ENCODE measurements at places on chromosomes 5 and 9. TPM values are rescaled to one million over a fixed set of nuclear protein-coding genes. Genes with fewer than 3 reads are reported as not detected.

DNA sequence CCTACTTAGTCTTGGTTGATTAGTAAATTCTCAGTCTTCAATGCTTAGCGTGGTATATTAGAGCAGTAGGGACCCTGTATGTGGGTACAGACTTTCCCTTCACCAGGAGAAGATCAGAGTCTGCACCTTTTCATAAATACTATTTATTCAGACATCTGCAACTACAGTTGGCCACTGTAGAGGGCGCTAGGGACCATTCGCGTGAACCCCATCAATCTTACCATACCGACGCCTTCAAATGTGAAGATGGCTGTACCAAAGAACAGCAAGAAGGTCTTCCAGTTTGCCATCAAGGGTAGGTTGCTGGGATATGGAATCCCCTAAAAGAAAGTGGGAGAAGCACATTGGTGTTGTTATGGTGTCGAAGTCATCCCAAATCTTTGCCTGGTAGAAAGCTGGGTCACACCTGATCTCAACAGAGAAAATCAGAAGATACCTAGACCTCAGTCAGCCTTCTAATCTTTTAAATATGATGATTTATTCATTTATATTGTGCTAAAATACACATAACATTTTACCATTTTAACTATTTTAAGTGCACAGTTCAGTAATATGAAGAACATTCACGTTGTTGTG lies 19.1 kb downstream of the SLC36A3 start:
- no peak for DNase-seq

DNA sequence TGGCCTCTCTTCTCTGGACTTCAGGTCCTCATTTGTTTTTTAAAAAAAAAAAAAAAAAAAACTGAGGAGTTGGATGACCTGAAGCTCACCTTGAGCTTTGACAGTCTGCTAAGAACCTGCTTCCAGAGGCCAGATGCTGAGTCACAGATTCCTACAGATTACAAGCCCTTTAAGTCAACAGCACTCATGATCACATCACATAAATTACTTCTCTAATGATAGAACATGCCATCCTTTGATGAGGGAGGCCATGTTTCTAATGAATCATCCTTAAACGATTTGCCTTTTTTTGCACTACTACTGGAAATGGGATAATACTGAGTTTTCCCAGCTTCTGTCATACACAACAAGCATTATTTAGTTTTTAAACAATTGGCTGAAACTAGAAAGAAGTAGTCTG lies 34.2 kb upstream of the MYOT start:
- no peak for DNase-seq

- DNase-seq: no peak
Measured at GRCh38 chr9:123336449-123336848, 19.5 kb upstream of the CRB2 start.

GRCh38 chr5:139027150-139027549 lies 152.0 kb upstream of the LRRTM2 start:
- DNase-seq: no peak

DNA sequence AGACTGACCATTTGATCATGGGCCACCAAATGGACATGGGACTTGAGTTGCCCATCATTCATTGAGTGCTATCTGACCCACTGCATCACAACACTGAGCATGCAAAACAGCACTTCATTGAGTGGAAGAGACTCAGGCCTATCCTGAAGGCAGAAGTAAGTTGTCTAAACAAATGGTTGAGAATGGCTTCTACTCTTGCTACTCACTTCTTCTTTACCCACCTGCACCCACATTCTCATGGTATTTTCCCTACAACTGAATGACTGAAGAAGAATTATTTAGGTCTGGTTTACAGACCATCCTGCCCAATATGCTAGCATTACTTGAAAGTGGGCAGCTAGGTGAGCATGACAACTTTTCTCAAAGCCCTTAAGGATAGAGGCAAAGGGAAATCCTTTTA lies 41.0 kb upstream of the PIP5K1B start:
- DNase-seq: no peak

- DNase-seq: no peak
Measured at GRCh38 chr5:154059583-154059982, 20.8 kb downstream of the MFAP3 start.

- DNase-seq: no peak
Measured at GRCh38 chr5:179184521-179185050, 124.4 kb downstream of the ZNF354C start.

DNA sequence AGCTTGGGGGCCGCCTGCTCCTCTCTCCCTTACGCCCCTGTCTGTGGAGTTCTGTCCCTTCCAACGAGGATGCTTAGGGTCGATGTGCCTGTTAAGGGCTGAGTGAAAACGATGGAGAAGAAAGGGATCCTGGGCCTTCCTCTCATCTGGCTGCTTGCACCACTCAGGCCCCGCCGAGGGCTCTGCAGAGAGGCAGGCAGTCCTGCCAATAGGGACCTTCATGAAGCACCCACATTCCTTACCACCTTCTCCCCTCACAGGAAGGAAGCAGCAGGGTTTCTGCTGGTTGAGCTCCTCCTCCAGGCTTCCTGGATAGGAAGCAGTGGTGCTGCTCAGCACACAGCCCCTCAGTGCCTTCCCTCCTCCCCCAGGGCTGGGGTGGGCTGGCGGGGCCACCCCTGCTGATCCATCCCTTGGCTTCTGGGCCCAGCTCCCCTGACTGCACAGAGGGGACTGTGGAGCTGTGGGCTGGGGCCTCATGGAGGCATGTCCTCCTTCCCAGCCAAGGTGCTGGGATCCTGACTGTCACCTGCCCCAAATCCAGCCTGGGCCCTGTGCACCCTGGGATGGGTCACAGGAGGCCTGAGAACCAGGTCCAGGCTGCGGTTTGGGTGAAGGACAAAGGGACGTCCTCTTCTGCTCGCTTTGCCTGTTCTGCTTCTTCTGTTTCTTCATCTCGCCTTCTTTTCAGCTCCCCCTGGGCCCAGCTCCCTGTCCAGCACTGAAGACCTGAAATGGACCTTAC lies 50.5 kb downstream of the AHRR start:
- peak; percentile 2 for DNase-seq

DNA sequence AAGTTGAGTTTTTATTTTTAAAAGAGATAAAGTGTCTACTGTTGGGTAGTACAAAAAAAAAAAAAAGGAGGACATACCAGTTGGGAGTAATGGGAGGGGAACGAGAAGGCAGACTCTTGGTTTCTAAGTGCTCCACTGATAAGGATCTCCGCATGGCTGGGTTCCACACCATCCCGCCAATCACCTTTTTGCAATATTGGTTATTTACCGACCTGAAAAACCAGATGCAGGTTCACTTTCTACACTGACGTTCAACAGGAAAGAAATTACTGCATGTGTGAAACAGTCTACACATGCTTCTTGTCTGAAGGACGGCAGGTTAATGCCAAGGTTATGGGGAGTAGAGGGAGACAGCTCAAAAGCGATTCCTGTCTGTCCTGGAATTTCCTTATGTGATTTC lies 75.5 kb downstream of the PTPN3 start:
- DNase-seq: no peak

DNA sequence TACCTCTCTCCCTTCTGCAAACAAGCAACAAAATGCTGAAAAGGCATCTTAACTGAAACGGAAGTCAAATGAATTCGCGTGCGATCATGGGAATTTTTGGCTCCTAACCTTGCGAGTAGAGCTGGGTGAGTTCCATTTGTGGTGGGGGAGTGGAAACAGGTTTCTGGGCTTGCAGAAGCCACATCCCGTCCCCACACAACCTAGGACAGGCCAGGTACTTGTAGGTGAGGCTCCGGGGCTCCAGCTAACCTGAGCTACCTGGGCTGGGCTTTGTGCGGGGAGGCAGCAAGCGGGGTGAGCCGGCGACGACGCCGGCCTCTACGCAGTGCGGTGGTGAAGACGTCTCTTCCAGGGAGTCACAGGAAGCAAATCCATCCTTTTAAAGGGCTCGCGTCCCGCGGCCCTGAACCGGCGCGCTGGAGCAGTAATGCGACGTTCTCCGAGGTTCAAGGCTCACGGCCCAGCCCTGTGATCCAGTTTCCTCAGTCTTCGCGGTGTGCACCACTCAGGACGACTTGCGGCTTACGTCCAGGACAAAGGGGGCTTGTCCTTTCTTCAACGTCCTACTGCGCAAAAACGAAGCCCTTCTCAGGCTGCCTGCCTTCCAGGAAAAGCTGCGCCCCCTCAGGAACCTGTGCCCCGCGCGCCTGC lies 567 bp upstream of the SPIN1 start:
- peak; percentile 31 for DNase-seq

DNA sequence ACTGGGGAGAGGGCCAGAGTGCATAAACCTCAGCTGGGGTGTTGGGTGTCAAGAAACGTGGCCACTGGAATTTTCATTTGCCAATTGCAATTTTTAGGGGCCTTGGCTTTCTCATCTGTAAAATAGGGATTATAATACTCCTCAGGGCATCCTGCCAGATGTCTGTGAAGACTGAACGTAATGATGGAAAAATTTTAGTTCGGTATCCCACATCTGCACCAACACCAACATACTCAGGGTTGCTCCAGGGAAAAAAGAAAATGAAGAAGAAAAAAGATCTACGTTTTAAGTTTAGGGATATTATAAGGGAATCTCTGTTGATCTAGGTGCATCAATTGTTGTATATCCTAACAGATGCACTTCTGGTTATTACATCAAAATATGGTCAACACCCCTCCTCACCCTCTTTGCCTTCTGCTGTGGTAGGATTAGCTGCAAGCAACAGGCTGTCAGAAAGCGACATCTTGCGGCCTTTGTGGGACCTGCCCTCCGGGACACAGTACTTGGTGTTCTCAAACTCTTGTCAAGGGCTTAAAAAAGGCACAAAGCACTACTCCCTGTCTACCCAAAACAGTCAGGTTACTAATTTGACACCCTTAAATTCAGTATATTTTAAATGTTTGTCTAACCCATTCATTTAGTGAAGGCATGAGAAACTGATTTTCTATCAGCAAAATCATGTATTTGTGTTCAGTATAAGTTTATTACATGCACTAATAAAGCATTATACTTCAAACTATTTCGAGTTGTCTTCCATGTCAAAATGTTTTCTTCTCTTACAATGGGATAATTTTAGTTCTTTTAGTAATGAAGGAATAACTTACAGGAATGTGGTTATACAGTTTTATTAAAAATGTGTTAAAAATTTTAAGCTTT lies 8.3 kb upstream of the TBC1D2 start:
- DNase-seq: peak; percentile 84

DNA sequence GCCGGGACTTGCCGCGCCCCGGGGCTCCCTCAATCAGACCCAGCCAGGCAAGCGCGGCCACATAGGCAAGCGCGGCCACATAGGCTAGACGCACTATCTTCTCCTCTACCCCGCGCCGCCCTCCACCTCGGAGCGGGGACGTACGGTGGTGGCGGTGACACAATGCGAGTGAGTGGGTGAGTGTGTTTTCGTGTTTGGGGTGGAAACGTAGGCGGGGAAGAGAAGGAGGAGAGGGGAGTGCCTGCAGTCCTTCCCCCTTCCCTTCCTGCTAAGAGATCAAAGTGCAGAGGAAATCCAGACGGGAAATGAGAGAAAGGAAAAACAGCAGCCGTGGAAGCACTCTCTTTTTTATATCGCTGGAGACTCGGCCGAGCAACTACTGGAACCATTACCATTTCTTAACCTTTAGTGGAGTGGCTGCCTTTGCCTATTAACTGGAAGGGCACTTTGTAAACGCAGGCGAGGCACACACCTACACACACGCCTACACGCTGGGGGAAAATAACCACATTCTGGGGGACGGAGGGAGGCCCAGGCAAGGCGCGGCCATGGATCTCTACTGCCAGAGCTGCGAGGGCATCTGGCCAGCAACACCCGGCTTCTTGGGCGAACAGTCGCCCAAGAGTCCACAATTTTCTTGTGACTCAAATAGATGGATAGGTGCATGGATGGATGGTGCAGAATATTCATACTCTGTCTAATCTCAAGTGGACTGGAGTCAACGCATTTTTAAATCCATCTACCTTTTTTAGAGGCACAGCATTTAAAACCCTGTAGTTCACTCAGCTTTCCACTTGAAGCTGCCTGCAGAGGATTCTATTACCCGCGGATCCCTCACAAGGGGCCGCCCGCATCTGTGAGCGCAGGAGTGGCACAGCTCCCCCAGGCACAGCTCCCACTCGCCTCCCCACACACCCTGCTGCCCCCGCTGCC lies 2.1 kb downstream of the EDIL3 start:
- peak; percentile 19 for DNase-seq

DNA sequence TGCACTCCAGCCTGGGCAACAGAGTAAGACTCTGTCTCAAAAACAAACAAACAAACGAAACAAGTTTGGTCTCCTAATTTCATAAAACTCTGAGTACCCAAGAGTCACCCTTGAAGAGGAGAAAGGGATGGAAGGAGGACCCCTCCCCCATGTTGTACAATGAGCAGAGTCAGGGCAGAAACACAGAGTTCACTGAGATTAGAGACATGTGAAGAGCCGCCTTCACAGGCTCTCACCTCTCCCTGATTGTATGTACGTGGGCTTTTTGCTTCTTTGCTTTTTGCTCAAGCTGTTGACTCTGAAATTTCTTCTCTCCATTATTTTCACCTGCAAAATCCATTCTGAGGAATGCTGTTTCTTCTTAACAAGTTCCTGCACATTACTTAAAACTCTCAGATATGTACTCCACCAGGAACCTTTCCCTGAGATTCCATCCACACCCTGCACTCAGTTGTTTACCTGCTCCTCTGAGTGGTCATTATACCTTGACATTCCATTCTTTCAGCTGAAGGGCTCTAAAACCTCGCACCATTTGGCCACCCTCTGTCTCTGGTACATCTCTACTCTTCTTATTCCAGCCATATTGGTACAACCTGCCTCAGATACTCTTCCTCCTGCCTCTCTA lies 44.4 kb upstream of the ABCA1 start:
- DNase-seq: no peak

DNA sequence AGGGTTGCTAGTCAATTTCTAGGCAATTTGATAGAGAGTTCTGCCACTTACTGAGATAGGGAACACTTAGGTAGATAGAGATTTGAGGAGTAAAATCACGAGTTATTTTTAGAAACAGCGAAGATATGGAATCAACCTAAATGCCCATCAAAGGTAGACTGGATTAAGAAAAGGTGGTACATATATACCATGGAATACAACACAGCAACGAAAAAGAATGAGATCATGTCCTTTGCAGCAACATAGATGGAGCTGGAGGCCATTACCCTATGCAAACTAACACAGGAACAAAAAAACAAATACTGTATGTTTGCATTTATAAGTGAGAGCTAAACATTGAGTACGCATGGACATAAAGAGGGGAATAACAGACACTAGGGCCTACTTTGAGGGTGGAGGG lies 9.7 kb downstream of the ELL2 start:
- DNase-seq: no peak

The GABRA1 gene
- not detected for total RNA-seq

The FAM78A gene
- 4.5 TPM for total RNA-seq

The ZNF883 gene
- total RNA-seq: 1.2 TPM

The PDE6A gene
- not detected for total RNA-seq

The PRKAA1 gene
- total RNA-seq: 66.2 TPM

The ATG10 gene
- 6.3 TPM for total RNA-seq

The MYMK gene
- total RNA-seq: not detected

The LARP1 gene
- total RNA-seq: 166 TPM

The UNC5A gene
- not detected for total RNA-seq

The LHX3 gene
- total RNA-seq: not detected

The ARSI gene
- 17.0 TPM for total RNA-seq

The PKD2L2 gene
- not detected for total RNA-seq

Data from tibial nerve (tissue), 4 donors.